AG09309 (cell line): ENCODE measurements at places on chromosomes 16 and 17.

DNA sequence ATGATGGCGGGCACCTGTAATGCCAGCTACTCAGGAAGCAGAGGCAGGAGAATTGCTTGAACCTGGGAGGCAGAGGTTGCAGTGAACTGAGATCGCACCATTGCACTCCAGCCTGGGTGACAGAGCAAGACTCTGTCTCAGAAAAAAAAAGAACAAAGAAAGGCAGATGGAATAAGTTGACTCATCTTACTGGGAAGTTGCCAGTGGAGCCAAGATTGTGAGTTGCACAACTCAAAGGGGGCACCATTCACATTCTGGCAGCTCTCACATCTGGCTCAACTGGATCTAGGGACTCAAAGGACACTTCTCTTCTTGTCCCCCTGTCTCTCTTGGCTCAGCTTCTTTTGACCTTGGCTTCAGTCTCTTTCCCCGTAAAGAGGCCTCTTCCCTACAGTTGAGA is 53.7 kb upstream of the ETV4 start:
- peak; percentile 70 for DNase-seq

DNA sequence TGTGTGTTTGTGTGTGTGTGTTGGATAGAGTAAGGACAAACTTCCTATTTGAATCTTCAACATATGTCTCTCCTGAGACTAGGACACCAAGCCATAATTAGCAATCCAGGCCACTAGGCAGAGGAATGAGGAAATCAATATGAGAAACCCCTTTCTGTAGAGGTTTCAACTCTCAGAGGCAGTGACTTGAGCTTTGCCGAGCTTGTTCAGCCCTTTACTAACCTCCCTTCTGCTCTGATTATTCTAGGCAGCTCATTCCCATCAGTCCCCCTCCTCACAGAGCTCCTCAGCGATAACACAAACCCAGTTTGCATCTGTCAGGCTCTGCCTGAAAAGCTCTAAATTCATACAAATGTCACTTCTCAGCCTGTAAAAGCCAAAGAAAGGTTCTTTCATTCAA is 1030.3 kb downstream of the CDH8 start:
- DNase-seq: no peak

- DNase-seq: no peak
Measured at GRCh38 chr17:45948881-45949624, 50.0 kb upstream of the STH start.

DNA sequence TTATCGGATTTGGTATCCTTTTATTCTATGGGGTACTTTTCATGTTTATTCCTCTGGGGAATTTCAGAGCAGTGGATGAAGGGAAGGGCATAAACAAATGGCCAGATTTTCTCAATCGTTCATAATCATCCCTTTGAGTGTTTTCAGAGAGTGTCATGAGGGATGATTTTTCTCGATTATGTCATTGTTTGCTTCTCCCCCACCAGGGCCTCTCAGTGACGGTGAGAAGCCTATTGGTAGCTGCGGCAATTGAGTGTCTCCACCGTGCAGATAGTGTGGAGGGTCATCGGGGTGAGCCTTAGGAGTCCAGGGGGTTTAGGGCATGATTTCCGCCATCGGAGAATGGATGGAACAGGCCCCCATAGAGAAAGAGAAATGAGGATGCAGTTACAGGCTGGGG is 57.2 kb downstream of the USP43 start:
- DNase-seq: no peak

GRCh38 chr16:9840761-9841665 is 341.2 kb downstream of the GRIN2A start:
- no peak for DNase-seq

- no peak for DNase-seq
Measured at GRCh38 chr17:16947470-16947869, 24.4 kb downstream of the TNFRSF13B start.

DNA sequence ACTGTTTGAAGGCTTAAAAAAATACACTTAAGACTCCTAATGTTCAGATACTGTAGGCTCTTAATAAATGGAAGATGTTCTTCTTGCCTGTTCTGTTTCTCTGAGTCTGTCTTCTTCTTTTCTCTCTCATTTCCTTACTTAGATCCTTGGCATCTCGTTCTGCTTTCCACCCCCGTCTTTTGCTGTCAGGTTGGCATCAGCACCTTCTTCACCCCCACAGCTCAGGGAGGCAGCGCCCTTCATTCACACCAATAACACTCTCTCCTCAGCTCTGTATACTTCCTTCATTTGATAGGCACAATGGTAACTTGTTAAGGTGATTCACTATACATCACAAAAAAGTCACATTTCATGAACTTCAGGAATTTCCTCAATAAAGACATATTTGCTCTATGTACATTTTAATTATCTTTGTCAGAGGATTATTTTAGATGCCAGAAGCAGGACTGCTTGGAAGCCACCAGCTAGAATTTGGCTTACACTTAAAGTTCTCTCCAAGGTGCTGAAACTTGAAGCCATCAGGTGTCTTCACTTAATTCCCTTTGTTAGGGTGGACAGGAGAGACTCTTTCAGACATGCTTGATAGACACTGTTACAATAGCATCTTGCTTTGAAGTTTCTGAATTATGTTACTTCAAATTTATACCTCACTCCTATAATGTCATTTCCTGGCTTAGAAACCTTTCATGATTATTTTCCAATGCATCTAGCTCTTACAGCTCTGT is 670.1 kb upstream of the C16orf82 start:
- DNase-seq: no peak

- no peak for DNase-seq
Measured at GRCh38 chr16:65991149-65991701, 375.3 kb upstream of the CDH5 start.

GRCh38 chr17:43549496-43549895 is 3.4 kb upstream of the ETV4 start:
- DNase-seq: no peak

- no peak for DNase-seq
Measured at GRCh38 chr16:47611042-47611441, 149.9 kb downstream of the PHKB start.

DNA sequence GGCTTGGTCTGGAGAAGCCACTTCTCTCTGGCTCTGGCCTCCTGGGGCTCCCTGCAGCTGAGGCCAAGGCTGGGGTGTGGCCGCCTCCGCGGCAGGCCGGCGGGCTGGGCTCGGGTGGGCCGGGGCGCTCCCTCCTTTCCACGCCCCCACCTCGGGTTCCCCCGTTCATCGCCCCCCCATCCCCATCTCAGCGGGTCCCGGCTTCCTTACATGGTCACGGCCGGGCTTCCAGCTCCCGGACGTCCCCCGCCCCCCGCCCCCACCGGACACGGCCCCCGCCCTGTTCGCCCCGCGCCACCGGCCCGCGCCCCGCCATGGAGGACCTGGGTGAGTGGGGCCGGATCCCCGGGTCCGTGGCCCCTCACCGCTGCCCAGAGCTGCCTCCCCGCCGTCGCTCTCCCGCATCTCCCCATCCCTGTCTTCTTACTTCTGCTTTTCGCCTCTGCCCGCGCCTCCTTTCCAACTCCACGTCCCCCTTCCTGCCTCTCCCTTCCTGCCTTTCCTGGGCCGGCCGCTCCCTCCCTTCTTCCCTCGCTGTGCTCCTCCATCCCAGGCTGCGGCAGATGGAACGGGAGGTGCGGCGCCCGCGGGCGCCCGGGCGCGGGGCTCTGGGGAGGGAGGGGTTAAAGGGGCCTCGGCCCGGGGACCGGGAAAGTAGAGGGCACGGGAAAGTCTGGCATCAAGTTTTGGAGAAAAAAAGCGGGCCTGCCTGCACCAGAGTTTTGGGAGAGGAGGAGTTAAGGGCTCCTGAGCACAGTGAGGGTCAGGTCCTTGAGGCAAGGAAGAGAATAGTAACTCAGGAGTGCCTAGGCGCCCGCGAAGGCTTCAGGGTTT is at the start of gene TGFB1I1:
TSS of gene TGFB1I1 (plus strand) at position 278 of the 834 bp plus-strand sequence. CDS start at position 315, 37 bp downstream.
- no peak for DNase-seq

DNA sequence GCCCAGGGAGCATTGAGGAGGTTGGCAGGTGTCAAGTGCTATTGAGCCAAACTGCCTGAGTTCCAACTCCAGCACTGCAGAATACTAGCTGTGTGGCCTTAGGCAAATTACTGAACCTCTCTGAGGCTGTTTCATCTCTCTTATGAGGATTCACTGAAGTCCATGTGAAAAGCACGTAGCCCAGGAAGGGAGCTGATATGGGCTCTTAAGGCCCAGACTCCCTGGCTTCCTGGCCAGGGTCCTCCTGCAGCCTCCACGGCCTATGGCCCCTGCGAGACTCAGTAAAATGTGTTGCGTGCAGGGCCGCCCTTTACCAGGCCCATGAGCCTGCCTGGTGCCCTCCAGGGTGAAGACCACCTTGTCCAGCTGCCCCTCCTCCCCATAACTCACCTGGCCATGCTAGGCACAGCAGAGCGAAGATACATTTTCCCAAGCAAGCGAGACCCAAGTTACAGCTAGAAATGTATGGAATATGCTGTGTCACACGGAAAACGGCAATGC is 133.7 kb upstream of the TNRC6C start:
- DNase-seq: no peak

- DNase-seq: peak; percentile 46
Measured at GRCh38 chr17:17877529-17878358, 41.0 kb upstream of the SREBF1 start.

DNA sequence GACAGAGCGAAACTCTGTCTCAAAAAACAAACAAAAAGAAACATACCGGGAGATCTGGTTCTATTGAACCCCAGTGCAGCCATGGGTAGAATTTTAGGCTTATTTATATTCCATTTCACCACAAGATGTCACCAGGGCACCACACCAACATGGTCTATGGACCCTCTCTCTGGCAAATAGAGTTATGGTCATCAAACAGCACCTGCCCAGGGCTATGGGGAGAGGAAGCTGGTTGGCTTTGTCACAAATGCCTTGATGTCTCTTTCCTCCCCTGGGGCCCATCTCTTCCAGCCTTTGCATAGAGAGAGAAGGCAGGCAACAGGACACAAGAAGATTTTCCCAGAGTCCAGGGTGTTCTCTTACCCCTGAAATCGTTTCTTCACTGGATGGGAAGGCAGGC is 128.4 kb downstream of the WWOX start:
- DNase-seq: no peak

DNA sequence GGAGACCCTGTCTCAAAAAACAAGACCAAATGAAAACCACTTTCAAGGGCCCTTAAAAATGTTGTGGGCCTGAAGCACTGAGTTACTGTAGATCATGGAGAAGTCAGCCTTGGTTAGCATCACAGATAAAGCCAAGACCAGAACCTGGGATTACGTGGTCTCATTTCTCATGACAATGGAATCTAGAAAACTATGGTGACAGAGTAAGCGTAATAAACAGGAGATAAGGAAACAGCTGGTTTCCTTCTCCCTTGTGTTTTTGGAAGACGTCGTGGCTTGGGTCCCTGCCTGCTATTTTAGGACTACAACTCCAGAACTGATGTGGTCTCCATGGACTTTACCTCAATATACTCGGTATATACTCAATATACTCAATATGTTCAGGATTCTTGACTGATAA is 180.7 kb upstream of the ZFHX3 start:
- DNase-seq: peak; percentile 67

GRCh38 chr17:66620528-66620927 is 214.4 kb upstream of the CACNG5 start:
- no peak for DNase-seq

DNA sequence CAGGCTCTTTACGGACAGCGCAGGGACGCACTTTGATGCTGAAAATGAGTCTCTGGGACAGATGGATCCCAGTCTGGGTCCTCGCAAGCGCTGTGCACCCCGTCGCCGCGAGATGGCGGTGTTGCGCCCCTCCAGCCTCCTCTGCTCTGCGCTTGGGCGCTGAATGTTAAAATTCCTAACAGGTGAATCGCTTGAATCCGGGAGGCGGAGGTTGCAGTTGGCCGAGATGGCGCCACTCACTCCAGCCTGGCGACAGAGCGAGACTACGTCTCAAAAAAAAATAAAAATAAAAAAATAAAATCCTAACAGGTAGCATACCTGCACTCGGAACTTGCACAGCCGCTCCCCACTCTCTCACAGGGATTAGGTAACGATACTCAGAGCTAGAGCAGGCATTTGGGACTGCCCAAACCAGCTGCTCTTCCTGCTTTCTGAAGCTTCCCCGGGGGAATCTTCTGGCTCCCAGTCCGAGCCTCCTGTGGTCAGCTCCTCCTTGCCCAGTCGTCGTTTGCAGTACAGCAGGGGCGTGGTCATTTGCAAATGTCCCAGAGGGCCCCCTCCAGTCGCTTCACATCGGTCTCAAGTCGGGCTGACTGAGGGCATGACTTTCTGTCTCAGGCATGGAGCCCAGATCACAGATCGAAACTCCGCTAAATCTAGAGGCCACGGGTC is 26.2 kb upstream of the OSGIN1 start:
- peak; percentile 3 for DNase-seq

- no peak for DNase-seq
Measured at GRCh38 chr17:78753316-78754250, 28.5 kb downstream of the CYTH1 start.

GRCh38 chr16:88662222-88662842 is 559 bp downstream of the MVD start:
- DNase-seq: no peak

- DNase-seq: no peak
Measured at GRCh38 chr17:3929181-3929580, 12.9 kb upstream of the P2RX1 start.
